Suprapubic skin (tissue), 4 donors: ENCODE measurements at places on chromosomes 1 and 21.

DNA sequence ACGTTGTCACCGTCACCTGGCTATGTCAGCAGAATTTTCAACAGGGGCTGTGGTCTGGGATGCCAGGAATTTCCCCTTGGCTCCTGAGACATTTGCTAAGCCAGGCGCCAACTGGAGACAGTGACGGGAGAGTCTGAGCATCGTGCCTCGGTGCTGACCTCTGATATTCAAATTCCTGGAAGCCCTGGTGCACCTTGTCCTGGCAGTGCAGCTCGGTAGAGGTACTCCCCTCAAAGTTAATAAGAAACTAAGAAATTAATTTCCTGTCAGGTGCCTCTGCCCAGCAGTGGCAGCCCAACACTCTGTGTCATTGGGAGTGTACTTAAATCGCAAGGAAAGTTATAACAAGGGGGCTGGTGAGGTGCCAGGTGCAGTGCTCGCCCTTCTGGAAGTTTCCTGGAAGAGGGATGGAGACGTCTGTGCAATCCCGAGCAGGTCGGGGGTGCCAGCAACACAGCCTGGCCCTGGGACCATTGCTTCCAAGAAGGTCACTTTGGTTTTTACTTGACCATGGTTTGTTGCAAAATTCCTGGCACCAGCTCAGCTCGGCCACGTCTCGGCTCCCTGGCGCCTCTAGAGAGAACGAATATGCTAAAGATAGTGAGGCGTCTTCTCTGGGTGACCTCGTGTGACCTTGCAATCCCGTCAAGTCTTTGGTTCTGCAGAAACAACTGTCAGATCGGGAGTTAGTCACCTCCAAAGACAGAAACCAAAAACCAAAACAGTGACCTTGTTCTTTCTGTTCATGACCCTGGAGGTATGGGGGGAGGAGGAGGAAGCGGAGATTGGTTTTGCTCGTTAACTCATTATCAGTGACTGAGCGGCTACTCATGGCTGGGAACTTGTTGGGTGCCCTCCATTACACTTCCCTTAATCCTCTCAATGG, 149.5 kb upstream of the VAMP3 start:
- DNase-seq = peak; percentile 27

GRCh38 chr1:61961009-61961408, 218.7 kb downstream of the PATJ start:
- no peak for DNase-seq

- DNase-seq = no peak
Measured at GRCh38 chr1:220573836-220574235, 45.9 kb downstream of the MARK1 start.

DNA sequence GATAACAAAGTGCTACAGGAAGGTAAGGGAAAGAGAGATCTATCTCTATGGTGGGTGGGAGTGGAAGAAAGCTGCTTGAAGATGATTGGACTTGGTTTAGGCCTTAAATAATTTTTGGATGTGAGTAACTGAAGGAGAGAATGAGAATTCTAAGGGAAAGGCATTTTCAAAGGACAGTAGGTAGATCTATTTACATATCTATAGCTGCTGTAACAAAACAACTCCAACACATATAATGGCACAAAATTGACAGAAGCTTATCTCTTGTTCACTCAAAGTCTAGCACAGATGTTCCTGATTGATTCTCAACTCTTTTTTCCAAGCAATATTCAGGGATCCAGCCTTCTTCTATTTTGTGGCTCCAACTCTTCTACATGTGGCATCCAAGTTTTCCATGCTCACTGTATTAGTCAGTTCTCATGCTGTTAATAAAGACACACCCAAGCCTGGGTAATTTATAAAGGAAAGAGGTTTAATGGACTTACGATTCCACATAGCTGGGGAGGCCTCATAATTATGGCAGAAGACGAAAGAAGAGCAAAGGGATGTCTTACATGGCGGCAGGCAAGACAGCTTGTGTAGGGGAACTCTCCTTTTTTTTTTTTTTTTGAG, 3.1 kb upstream of the DDAH1 start:
- DNase-seq = no peak

DNA sequence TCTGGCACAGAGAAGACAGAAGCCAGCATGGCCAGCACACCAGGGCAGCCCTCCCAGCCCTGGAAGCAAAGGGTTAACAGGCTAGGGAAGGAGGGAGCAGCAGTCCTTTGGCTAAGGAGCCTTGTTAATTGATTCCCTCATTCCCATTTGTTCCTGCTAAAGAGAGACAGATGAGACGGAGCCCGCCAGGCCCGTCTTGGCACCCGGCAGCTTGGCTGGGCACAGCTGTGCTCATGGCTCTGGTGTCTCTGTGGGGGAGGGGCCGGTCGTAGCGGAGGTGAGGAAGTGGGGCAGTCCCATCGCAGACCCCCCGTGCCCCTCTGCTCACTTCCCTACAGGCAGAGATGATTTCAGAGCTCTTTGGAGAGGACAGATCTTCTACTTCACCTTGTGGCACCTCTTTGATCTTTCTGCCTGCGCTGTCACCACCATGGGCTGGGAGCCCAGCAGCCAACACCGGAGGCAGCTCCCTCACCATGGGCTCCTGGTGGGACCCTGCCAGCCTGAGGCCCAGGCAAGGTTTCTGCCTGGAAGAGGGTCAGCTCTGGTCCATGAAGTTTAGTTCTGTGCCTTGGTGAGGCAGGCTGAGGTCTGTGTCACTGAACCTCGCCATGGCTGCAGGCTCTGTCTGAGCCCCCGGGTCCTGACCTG, 38.0 kb downstream of the FOXO6 start:
- no peak for DNase-seq

DNA sequence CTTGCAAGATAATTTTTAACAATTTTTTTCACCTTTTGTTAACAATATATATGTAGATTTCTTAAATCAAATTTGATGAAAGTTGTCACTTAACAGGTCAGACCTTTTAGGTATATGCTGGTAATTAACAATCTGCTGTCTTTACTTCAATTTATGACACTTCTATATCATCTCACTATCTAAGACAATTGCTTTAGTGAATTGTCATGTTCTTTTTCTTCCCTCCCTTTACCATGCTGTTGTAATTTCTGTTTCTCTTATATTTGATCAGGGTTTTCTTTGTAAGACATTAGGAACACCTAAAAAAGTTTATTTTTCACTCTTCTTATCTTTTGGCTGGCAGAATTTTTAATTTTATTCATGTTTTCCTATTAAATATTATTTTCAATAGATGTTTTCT, 2.0 kb downstream of the IFI16 start:
- DNase-seq = no peak

GRCh38 chr1:5189384-5189783, 535.0 kb downstream of the AJAP1 start:
- DNase-seq = no peak

DNA sequence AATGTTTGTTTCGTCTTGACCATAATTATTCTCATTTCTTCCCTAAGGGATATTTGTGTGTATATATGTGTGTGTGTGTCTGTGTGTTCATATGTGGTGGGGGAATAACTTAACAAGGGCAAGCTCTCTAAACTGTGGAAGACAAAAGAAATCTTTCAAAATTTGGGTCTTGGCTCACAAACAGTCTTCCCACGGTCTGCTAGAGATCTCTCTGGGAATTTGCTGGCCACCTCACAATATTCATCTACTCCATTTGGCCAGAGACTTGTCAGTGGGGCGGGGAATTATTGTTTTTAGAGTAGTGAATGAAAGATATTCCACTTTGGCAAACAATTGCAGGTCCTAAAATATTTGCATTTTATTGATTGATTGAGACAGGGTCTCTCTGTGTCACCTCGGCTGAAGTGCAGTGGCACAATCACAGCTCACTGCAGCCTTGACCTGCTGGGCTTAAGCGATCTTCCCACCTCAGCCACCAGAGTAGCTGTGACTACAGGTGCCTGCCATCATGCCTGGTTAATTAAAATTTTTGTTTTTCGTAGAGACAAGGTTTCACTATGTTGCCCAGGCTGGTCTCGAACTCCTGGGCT, 8.0 kb upstream of the EIF2B3 start:
- DNase-seq = no peak

DNA sequence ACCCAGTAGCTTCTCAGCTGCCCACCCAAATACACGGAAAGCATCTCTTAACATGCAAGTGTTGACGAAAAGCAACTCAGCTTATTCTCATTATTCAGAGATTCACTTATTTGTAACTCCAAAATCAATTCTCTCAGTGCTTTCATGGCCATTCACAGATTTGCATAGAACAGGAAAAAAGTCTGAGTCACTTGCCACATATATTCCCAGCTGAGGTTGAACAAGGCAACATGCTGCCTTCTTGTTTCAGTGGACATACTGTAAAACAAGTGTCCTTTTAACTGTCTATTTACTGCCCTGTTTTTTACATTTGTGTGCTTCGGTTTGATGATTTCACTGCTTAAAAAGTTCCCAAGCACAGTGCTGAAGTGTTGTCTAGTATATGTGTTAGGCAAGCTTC, 273.0 kb downstream of the LTN1 start:
- DNase-seq = no peak

GRCh38 chr1:85220756-85221201, 20.0 kb upstream of the SYDE2 start:
- no peak for DNase-seq

- no peak for DNase-seq
Measured at GRCh38 chr1:33819913-33820311, 44.0 kb upstream of the HMGB4 start.
